ENCODE measurements at places on chromosomes 1 and 21.
A peak's percentile ranks its signal among the peaks of the same experiment; 100 is the strongest.

DNA sequence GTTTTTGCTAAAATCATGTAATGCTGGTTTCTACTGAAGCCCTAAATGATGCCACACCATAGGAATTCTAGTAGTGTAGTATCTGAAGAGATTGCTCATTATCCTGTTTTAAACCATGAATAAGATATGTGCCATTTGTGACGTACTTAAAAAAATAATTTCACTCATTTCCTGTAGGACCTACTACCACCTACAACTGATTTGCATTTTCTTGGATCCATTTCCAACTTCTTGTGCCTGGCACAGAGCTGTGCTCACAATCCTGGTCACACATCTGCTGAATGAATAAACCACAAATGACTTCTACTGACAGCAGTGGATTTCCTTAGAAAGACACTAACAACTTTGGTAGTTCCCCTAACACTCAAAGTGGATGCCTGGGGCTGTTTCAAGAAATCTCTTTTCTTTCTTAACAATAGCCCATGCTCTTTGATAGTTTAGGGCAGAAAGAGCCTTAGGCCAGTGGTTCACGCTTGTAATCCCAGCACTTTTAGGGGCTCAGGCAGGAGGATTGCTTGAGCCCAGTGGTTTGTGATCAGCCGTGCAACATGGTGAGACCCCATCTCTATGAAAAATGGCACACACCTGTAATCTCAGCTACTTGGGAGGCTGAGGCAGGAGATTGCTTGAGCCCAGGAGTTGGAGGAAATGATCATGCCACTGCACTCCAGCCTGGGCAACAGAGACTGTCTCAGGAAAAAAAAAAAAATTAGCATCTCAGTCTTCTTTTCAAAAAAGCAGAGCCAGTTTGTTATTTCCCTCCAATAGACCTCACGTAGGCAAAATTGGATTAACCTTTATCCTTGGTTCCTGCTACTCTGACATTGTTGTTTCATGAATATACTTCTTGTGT lies 13.0 kb upstream of the BATF3 start:
- DNase-seq, result peak; percentile 59

DNA sequence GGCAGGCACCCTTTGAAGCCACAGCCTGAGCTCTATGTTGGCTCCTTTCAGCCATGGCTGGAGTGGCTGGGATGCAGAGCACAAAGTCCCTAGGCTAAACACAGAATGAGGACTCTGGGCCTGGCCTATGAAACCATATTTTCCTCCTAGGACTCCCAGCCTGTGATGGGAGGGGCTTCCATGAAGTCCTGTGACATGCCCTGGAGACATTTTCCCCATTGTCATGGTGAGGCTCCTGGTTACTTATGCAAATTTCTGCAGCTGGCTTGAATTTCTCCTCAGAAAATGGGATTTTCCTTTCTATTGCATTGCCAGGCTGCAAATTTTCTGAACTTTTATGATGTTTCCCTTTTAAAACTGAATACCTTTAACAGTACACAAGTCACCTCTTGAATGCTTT lies 61.3 kb downstream of the VCAM1 start:
- DNase-seq, result no peak

DNA sequence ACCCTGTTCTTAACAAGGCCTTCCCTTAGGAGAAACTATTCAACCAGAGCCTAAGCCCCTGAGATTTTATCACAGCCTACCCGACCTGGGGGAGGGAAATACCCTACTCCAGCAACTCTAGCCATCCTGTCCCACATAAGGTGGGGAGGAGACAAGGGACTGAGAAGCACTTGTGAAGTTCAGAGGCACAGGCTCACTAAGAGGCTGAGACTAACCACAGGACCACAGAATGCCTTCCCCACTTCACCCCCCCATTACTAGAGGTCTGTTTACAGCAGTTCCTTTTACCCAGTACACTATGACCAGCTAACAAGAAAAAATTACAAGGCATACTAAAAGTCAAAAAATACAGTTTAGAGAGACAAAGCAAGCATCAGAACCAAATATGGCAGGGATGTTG lies 86.8 kb downstream of the TEX35 start:
- no peak for DNase-seq

DNA sequence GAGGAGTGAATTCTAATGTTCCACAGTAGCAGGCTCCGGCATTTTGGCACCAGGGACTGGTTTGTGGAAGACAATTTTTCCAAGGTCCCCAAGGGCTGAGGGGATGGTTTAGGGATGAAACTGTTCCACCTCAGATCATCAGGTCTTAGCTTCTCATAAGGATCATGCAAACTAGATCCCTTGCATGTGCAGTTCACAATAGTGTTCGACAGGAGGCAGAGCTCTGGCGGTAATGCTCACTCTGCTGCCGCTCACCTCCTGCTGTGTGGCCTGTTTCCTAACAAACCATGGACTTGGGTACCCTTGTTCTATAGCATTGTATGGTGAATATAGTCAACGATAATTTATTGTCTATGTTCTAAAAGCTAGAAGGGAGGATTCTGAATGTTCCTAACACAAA lies 16.6 kb downstream of the CRNN start:
- no peak for DNase-seq

DNA sequence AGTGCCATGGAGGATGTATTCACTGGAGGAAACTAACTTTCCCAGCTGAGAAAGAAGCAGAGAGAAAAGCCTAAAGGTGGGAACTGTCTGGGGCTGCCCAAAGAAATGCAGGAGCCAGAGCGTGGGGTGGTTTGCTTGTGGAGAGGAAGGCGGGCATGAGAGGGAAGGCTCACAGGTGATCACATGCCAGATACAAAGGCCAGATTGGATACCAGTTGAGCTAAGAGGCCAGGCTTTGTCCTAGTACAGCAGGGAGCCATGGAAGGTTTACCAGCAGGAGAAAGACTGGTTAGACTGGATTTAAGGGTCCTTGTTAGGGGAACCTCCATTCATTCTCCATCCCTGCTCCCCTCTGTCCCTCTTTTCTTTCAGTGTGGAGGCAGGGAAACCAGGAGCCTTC lies 66.4 kb downstream of the BEND5 start:
- DNase-seq, result no peak
